Effector memory CD8-positive, alpha-beta T cell (primary cell): ENCODE measurements at places on chromosomes 1 and 21.
A peak's percentile ranks its signal among the peaks of the same experiment; 100 is the strongest.

DNA sequence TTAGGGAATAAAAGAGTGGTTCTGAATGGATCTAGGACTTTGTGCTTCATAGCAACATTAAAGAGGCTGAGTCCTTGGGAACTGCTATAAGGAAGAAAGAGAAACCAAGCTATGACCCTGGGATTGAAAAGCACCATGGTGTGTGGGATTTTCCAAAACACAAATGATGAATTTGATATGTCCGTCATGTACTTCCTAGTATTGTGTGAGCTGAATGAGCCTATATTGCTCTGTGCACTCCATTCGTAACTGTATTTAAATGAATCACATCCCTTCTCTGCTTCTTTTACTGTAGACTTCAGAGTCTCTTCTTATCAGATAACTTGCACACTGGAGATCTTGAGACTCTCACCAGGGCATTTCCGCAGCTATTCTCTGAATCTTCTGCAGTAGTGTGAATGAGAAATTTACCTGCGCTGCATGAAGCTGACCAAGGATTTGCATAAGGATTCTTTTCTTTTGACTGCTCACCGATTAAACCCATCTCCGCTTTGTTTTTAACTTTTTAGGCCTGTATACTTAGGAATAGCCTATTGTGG is 23.1 kb upstream of the OR10J4 start:
- DNase-seq = no peak

GRCh38 chr21:32562915-32563314 is 22.4 kb downstream of the TCP10L start:
- no peak for DNase-seq

GRCh38 chr1:233313434-233314155 is 13.9 kb upstream of the MAP3K21 start:
- no peak for DNase-seq

DNA sequence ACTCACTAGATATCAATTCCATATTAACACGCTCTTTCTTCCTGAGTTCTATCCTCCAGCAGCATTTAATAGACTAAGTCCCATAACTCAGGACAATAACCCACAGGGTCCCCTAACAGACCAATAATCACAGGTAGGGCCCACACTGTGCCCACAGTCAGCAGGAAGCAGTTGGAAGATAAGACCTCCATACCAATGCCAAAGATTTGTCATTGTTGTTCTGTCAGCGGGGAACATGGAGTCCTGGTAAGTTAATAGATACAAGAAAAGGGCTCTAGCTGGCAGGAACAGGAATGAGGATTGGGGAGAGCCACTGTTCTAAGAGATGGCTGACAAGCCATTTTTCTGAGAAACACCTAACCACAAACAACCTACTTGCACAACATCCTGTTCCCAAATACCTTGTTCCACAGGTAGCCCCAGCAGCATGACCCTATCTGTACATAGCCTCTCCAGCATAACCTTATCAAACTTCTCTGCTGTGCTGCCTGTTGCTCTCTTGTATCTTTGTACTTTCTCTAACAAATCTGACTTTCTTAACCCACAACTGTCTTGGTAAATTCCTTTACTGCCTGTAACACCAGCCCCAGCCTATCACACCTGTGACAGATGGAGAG is 142.0 kb upstream of the KCNJ15 start:
- no peak for DNase-seq

- DNase-seq = no peak
These were observed 627 bp upstream of the DLGAP3 start for GRCh38 chr1:34929853-34930701.

DNA sequence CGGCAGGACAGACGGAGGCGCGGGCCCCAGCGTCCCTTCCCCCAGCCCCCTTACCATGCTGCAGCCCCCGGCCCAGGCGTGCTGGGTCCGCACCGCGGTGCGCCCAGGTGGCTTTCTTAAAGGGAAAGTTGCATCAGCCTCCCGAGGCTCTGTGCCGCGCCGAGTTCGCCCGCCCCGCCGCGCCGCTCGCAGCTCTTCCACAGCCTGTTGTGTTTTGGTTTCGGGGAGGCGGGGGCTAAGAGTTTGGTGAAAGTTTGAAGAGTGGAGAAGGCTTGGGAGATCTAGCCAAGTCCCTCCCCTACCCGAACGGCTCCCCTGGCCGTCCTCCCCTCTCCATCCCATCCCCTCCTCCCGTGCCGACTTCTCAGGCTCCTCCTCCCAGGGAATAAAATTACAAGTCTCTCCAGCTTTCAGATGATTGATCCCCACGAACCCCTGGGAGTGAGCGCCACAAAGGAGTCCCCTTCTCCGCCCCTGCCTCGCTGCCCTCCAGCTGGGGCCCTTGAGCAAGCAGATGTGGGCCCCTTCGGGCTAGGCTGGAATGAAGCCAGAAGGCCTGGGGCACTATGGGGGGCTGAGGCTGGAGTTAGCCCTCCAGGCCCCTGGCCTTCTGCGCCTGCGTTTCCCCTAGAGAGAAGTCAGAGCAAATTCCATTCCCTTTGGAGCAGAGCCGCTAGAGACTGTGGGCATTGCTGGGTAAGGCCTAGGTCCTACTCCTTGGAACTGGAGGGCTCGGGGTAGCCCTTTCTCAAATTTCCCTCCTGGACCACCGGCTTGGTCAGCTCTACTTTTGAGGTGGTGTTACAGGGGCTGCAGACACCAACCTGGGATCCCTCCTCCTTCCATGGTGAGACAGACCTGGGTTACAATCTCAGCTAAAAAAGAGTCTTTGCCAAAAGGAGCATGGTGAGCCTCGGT is at the start of gene SLC6A9:
TSS of gene SLC6A9 (minus strand) at position 211 of the 918 bp plus-strand sequence. CDS start 7,185 bp downstream, outside the sequence.
- DNase-seq = no peak

- peak; percentile 50 for DNase-seq
These were observed 13.2 kb upstream of the PRMT2 start for GRCh38 chr21:46622226-46622625.

- no peak for DNase-seq
These were observed 360.6 kb upstream of the USP24 start for GRCh38 chr1:55575571-55576279.

GRCh38 chr1:94688646-94689045 is 131.5 kb upstream of the SLC44A3 start:
- DNase-seq = no peak

- DNase-seq = no peak
These were observed 7.3 kb downstream of the PSEN2 start for GRCh38 chr1:226877669-226878068.

- DNase-seq = no peak
These were observed 136.2 kb upstream of the IPO9 start for GRCh38 chr1:201692555-201693394.

GRCh38 chr1:46687093-46687659 is 15.5 kb downstream of the TEX38 start:
- no peak for DNase-seq

GRCh38 chr1:185934476-185935189 is 200.4 kb downstream of the HMCN1 start:
- DNase-seq = no peak

- no peak for DNase-seq
These were observed 344.0 kb upstream of the USP24 start for GRCh38 chr1:55559161-55559611.

GRCh38 chr1:237875291-237875690 is 15.4 kb downstream of the ZP4 start:
- DNase-seq = no peak

DNA sequence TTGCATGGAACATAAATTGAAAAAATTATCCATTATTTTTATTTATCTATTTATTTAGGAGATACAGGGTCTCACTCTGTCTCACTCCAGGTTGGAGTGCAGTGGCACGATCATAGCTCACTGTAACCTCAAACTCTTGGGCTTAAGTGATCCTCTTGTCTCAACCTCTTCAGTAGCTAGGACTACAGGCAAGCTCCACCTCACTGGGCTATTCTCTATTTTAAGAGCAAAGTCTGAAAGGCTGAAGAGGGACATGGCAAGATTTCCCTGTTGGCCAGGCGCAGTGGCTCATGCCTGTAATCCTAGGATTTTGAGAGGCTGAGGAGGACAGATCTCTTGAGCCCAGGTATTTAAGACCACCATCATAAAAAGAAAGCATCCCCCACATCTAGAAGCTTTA is 14.0 kb upstream of the RC3H1 start:
- DNase-seq = no peak

DNA sequence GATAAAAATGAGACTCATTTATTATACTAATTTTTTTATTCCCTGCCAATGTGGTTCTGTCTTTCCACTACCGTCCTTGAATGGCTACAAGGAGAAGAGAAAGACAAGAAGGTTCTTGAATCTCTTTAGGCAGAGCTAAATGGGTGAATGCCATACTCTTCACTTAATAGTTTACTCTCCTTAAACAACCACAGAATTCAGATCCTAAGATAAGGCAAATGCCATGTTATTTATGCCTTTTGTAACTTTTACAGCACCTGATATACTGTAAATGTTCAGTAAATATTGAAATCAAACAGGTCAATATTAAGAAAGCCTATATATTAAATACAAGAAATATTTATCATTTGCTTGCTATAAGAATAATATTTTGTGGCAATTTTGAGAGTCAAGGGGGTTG is 58.4 kb downstream of the IGSF5 start:
- no peak for DNase-seq

- DNase-seq = no peak
These were observed 54.7 kb downstream of the FNBP1L start for GRCh38 chr1:93502571-93502970.

DNA sequence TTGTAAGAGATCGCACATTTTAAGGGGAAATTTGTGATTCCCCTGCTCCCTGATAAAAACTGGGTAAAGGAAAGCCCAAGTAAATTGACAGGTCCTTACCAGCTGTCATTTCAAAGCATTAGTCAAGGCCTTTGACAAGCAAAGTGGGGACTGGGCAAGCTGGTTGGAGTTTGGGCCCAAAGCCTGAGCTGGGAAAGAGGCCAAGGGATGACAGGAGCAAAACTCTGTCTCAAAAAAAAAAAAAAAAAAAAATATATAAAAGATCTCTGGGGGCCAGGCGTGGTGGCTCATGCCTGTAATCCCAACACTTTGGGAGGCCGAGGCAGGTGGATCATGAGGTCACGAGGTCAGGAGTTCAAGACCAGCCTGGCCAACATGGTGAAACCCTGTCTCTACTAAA is 36.9 kb downstream of the SLC2A1 start:
- no peak for DNase-seq

DNA sequence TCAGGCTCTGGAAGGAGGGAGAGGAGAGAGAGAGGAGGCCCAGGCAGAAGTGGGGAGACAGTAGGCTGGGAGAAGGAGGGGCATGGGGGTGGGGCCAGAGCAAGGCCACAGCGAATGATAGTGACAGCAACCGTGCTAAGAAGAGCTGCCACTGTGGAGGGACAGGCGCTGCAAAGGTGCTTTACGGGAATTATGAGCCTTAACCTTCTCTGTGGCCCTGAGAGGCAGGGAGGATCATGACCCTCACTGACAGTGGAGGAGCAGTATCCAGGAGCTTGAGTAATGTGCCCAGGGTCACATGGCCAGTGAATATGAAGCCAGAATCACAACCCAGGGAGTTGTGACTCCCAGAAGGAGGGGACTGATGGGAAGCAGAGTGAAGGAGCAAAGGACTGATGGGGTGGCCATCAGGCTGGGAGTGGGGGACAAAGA is 53.4 kb upstream of the RPL11 start:
- no peak for DNase-seq

- DNase-seq = peak; percentile 27
These were observed 88.3 kb upstream of the SGIP1 start for GRCh38 chr1:66445492-66446181.

DNA sequence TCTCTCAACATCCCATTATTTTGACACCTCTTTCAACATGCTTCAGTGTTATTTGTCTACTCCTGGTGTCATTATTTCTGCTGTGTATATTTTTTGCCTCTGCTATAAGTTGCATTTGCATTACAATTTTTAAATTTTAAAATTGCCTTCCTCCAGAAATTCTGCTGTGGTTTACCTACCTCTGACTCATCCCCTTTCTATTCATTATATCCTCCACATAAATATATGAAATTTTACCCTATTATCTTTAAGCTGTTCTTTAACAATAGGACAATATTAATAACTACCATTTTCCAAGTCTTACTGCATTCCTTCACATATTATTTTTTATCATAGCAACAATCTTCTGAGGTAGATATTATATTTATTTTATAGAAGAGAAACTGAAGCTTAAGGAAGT is 178.1 kb upstream of the NRIP1 start:
- no peak for DNase-seq

- DNase-seq = no peak
These were observed 9.0 kb downstream of the SYNC start for GRCh38 chr1:32693455-32694174.

DNA sequence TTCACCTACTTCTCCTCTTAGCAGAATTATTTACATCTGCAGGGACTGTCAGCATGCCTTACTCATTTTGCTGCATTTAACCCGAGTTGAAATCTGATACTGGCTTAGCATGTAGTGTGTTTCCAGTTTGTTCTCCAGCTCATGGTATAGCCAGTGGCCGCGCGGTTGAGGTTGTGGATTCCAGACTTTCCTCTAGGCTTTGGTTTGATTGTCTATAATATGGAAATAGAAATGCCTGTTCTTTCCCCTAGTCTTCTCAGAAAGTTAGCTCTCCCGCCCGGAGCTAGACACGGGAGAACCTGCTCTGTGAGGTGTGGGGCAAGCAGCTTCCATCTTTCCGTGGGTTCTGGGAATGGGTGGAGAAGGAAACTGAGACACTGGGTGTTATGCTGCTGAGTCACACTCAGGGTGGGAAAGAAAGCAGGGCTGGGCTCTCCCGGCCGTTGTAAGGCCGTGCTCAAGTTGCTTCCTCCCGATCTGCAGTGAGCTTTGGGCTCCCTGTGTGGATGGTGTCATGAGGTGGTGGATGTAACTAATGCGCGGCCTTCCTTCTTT is 206.8 kb upstream of the TMEM51 start:
- DNase-seq = no peak

DNA sequence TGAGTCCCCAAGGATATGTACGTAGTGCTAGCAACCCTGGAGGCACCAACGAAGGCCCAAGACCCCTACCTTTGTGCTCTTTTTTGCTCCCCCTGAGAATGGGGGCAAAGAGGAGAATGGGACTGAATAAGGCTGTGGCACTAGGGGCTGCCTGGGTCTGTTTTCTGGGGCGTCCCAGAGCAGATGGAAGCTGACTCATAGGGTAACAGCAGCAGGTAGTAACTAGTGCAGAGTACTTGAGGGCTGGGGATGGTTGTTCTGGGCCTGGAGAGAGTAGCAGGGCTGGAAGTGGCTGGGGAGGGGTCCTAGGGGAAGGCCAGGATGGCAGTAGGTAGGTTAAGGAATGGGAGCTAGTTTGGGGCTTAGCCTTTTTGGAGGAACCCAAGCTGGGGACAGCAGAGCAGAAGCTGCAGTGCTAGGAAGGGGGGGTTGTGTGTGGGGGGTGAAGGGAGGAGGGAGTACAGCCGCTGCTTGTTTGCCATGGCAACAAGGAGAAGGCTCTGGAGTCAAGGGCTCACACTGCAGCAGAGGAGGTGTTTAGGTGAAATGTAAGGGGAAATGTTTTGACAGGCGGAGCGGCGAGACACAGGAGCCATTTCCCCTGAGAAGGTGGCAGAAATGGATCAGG is 1.8 kb downstream of the NCDN start:
- no peak for DNase-seq

DNA sequence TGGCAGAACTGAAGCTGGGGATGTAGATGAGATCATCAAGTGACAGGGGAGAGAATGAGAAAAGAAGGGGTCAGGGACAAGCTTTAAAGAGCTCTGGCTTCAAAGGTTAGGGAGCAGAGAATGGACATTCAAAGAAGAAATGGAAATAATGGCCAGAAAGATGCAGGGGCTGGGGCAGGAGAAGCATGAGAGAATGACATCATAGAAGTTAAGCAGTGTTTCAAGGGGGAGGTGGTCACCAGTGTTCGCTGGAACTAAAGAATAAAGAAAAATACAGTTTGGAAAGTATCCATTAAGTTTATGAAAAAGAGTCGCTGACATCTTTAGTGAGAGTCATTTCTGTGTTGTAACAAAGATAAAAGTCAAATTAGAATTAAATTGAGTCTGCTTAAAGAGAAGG is 44.3 kb downstream of the TARBP1 start:
- DNase-seq = no peak
